ENCODE measurements at places on chromosomes 16 and 17.

DNA sequence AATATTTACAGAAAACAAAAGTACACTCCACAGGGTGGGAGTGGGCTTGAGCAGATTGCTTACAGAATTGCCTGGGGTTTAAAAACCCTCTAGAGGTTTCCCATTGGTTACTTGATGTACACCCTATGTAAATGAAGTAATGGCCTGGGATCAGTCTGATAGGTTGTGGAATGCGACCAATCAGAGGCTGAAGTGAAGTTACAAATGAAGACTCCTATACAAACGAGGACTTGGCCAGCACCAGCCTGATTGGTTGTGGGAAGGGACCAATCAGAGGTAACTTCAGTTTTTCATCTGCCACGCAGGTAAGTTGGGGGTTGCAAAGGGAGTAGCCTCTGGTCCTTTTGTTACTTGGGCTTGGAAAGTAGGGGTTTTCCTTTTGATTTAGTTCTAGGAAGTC, 8.8 kb downstream of the EEF2K start:
- no peak for DNase-seq

DNA sequence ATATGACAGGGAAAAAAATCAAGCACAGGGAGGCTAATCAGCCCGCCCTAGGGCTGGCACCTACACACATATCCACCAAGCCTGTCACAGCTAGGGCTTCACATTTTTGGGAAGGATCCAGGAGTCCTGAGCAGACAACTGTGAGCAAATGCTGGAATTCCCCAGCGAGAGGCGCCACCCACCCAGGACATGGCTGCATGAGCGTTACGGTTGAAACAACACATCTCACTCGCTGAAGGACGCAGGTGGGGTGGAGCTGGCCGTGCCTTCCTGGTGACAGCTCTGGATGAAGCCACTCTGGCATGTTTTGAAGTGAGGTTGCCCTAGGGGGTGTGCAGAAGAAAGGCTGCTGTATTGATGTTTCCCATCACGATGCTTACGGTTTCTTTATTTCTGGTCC, 315.1 kb upstream of the EEF2KMT start:
- DNase-seq = no peak

DNA sequence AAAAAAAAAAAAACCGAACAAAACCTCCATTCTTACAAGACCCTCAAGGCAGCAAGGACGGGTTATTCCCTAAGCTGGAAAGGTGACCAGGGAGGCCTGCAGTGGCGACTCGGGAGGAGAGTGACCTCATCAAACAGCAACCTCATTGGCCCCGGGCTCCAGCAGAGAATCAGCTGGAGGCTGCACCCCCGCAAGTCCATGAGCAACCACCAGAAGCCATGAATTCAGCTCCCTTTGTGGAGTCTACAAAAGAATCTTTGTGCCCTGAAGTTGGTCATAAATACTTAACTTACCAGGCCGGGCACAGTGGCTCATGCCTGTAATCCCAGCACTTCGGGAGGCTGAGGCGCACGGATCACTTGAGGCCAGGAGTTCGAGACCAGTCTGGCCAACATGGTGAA, 80.9 kb upstream of the CREBBP start:
- DNase-seq = no peak

GRCh38 chr16:85915125-85915845, 16.3 kb downstream of the IRF8 start:
- no peak for DNase-seq

GRCh38 chr17:37489197-37490001, at the start of gene DUSP14:
Gene DUSP14, plus strand, starts transcription at chr17:37489891. Its CDS starts 22,382 bp downstream, at chr17:37512273.
- DNase-seq = peak; percentile 66

- no peak for DNase-seq
Measured at GRCh38 chr17:13888056-13888609, 181.2 kb upstream of the COX10 start.

DNA sequence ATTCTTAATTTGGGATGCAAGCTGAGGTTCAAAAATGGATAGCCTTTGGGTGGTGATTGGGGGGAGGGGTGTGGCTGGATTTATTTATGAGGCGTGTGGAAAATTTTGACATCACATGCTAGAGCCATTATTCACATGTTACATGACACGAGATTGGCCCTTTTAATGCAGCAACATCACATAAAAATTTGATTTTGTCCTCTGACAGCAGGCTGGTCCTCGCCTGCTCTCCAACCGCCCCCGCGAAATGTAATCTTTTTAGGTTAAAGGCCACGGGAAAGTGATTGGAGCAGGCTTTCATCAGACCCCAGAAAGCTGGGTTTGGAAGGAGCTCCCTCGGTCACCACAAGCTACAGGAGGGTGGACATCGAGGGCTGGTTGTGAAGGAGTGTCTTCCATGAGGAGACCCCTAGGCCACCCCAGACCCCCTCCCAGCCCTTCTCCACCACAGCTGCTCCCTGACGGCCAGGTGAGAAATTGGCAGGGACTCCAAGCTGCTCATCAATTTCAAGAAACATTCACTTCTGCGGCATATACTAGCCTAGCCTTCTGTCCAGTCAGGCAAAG, 502.7 kb upstream of the PSMD7 start:
- DNase-seq = no peak
